ENCODE measurements at places on chromosomes 1 and 21. TPM values are rescaled to one million over a fixed set of nuclear protein-coding genes. Genes with fewer than 3 reads are reported as not detected.

RGS4 gene
- polyA plus RNA-seq = 0.85 TPM

DNA sequence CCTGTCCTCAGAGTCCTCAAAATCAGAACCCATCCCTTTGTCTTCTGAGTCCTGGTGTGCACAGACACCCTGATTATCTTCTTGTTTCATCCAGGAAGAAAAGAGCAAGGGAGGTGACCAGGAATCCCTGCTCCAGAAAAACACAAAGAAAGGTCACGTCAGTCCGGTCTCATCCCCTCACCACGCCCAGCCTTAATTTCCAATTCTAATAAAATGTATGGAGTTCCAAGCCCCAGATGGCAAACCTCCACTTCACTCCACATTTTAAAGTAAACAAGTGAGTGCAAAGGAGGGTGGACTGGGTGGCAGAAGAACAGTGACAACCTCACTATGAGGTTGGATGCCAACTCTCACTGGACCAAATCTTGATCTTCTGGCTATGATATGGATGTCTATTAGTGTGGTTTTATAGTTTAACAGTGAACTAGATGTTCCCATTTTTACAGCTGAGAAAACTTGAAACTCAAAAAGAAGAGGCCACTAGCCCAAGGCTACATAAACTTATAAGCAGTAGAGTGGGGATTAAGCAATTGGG, 22.0 kb downstream of the ZNF697 start:
- no peak for DNase-seq

DNA sequence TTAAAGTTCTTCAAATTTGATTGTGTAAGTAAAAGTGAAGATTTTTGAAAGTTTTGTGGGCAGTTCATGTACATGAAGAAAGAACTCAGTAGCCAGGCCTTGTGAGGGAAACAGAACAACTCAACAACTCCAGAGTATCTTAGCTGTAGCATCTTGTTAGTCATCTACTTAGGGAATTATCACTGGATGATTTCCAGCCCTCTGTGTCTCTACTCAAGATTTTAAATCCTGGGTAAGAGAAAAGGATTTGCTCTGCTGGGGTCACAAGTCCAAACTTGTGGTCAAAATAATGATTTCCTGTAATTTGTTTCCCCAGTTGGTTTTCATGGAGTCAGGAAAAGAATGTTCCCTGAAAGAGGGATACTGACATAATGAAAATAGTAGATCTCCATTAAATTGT, 8.2 kb downstream of the OR10T2 start:
- DNase-seq = no peak

DNA sequence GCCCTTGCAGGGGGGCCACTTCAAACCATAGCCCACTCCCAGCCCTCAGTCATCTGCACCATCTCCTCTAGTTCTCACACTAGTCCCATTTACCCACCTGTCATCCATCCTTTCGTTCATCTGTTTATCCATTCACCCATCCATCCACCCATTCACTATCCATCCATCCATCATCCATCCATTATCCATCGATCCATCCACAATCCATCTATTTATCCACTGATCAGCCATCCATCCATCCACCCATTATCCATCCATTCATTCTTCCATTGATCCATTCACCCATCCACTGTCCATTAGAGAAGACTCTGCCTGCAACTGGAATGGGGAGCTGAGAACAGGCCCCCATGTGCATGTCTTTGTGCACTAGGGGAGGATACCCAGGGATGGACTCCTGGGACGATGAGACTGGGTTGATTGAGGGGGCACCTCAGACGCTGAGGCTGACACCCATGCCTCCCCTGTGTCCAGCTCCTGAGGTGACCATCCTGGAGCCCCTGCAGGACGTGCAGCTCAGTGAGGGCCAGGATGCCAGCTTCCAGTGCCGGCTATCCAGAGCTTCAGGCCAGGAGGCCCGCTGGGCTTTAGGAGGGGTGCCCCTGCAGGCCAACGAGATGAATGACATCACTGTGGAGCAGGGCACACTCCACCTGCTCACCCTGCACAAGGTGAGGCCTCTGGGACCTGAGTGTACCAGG, 97.9 kb downstream of the TRIM11 start:
- DNase-seq = no peak

DNA sequence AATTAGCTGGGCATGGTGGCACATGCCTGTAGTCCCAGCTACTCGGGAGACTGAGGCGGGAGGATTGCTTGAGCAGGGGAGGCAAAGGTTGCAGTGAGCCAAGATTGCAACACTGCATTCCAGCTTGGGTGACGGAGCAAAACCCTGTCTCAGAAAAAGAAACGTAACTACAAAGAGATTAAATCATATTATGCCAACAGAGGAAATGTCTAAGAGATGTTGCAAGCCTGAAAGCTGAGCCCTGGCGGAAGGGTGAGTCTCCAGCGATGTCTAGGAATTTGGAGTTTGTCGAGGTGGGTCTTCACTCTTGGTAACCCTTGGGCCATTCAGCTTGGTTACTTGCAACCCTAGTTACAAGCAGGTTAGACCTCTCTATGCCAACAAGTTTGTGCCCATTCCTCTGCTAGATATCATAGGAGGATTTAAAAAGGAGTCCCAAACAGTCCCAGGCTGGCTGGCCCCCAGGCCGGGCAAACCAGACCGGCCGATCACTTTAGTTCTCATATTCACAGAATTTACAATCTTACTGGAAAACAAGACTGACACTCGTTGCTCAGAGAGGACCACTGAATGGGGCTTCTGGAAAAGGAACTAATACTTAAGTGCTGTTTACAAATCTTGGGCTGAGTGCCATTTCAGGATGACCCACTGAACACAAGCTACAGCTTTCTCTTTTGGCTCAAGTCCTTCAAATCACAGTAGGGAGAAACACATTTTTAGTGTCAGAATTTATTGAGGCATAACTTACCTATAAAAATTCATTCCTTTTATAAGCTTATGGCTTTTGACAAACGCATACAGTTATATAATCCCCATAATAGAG, 27.1 kb downstream of the SLC30A1 start:
- no peak for DNase-seq

DNA sequence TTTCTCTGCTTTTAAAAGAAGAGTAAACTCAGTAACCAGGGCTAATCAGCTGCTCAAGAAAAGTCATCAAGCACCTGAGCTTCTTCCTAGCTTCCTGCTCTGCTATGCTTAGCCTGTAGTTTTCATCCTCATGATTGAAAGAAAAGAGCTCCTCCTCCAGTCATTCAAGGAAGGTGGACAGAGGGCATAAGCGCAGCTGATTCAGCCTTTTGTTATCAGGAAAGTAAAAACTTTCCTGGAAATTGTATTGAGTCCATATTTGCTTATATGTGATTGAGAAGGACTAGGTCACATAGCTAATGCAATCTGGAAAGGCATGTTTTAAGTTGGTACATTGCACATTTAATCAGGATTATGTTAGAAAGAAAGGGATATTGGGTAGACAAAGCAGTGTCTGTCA, 8.5 kb upstream of the BACH1 start:
- DNase-seq = no peak

DNA sequence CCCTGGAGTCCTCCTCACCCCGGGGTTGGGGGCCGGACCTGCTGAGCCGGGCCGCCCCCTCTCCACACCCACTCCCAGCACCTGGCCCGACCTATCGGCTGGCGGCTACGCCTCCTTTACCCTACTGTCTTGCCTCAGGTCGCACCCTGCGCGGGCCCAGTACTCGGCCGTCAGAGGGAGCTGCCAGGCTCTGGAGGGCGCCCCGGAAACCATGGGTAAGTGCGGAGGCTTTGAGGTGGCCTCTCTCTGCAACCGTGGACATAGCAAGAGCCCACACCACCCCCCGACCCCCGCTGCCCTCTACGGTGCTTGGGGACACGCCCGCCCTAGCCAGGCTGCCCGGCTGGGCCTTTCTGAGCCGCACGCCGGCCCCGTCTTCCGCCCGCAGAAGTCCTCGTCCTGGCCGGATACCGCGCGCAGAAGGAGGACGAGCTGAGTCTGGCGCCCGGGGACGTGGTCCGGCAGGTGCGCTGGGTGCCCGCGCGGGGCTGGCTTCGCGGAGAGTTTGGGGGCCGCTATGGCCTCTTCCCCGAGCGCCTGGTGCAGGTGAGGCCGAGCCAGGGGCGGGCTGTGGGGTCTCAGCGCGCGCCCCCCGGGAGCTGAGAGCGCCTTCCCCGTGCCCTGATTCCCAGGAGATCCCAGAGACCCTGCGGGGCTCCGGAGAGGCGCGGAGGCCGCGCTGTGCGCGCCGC, at the start of gene SH3D21:
TSS of gene SH3D21 (plus strand) at position 159 of the 692 bp plus-strand sequence. CDS start at position 212, 53 bp downstream.
- no peak for DNase-seq

- no peak for DNase-seq
Measured at GRCh38 chr1:204327359-204327758, 32.4 kb downstream of the PLEKHA6 start.

DNA sequence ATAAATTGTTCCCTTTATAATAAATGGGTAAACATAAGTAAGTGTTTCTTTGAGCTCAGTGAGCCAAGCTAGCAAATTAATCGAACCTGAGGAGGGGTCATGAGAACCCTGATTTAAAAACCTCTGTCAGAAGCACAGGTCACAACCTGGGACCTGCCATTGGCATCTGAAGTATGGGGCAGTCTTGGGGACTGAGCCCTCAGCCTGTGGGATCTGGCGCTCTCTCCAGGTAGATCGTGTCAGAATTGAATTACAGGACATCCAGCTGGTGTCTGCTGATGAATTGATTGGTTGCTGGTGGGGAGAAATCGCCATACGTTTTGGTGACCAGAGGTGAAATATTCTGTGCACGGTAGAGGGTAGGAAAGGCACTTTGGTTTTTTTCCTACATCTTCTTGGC, 17.5 kb downstream of the UCK2 start:
- DNase-seq = no peak

- DNase-seq = no peak
Measured at GRCh38 chr1:22026924-22027289, 25.4 kb downstream of the CELA3A start.

DNA sequence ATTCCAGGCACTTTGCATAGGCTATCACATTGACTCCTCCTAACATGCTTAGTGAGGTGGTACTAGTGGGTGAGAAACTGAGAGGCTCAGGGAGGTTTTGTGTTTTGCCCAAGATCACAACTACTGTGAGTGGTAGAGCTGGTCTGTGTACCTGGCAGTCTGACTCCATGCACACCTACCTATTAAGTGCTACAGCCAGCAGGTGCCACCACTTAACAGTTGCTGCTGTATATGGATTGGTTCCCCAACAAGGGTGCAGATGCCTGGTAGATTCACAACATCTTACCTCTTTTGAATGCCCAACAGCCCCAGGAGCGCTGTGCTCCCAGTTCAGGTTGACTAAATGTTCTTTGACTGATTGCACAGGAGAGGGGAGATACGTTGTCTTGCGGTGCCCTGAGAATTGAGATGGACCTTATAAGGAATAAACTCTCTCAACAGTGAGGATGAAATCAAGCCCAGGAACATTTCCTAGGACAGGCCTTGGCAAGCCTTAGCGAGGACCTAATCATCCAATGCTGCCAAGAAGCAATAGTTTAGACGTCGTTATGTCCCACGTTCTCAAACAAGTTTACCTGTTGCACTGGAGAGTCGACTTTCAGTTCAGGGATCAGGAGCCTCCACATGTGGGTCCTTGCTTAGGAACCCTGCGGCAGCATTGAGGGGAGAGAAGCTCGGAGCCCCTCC, 78.9 kb upstream of the F3 start:
- no peak for DNase-seq

- DNase-seq = no peak
Measured at GRCh38 chr1:100523038-100523652, 14.8 kb upstream of the GPR88 start.

GRCh38 chr1:98090351-98090750, 169.5 kb upstream of the DPYD start:
- no peak for DNase-seq

DNA sequence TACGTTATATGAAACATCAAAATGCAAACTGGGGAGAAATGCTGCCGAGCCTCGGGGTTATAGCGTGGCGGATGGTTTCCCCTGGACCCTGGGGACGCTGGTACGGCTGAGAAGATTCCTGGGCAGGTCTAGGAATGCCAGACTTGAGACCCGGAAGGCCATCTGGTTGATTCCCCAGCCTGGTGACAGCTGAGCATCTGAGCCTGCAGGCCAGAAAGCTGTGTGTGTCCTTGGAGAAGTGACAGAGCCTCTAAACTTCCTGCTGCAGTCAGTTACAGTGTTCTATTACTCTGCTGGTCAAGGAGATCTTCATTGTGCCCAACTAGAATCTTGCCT, 2.3 kb downstream of the VASH2 start:
- DNase-seq = no peak
